ENCODE measurements at places on chromosomes 4 and X.

DNA sequence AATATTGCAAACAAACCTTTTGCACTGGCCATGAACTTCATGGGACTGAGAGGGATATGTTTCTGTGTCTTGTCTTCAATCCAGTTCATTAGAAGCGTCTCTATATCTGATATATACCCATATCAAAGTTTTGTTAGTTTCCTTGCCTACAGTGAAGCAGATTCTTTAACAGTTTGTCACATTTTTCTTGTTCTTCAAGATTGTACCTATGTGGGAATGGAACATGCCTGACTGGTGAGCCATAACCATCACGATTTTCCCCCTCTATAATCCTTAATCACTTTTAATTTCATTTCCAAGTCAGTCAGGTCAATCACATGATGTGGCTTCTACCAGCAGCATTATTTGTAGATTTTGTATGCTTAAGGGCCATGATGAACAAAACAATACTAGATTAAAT is 197.1 kb upstream of the PDE5A start:
- no peak for DNase-seq

DNA sequence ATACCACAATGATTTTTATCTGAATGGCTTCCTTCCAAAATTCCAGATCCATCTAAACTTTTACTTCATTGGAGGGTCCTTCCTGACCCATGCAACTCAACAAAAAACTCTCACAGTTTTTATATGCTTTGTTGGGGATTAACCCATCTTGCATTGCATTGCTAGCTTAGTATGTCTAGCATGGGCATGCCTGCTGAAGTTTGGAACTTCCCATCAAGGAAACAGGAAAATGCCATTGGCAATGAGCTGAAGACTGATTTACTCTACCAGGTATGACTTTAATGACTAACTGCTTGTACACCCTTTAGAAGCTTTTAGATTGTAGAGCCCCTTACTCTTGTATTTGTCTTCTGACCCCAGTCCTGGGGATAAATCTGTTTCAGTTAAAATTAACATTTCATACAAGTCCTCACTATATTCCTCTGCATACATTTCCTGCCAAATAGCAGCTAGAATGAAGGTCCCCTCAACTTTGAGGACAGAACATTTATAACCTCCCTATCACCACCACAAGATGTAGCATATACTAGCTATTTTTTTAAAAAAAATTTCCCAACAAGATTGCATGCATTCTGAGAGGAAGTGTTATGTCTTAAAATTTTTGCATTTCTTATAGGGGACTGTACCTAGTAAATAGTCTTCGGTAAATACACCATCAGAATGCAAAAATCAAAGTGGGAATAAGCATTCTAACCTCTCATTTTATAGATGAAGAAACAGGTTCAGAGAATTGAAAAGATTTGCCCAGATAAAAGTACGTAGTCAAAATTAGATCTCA is 52.5 kb upstream of the ATXN3L start:
- DNase-seq = no peak

- no peak for DNase-seq
Measured at GRCh38 chr4:176949029-176949428, 156.3 kb upstream of the VEGFC start.

GRCh38 chr4:8688041-8688907 is 95.7 kb downstream of the CPZ start:
- DNase-seq = no peak

GRCh38 chrX:15498741-15499140 is 1.9 kb upstream of the BMX start:
- DNase-seq = no peak

DNA sequence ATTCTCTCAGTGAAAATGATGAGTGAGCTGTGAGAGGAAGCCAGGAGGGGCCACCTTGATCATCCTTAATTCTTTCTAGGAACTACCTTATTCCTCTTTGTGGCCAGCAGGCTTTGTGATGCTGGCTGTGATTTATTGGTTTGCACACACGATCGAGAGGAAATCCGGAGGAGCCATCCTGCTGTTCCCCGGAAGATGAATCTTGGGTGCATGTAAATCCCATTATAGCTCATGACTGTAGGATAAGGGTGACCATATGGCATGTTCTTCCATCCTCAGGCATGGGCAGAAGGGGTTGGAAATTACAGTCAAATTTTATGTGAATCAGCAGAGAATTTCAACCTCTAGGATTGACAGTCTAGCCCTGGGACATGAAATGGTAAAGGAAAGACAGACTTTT is 254.5 kb downstream of the UNC5C start:
- no peak for DNase-seq

- no peak for DNase-seq
Measured at GRCh38 chrX:109966246-109966645, 36.7 kb upstream of the TMEM164 start.

- no peak for DNase-seq
Measured at GRCh38 chr4:140819610-140820009, 63.4 kb upstream of the TBC1D9 start.

GRCh38 chr4:135927651-135928050 is 1604.6 kb downstream of the PCDH18 start:
- no peak for DNase-seq

GRCh38 chr4:93289241-93289640 is 539.3 kb upstream of the ATOH1 start:
- DNase-seq = no peak

DNA sequence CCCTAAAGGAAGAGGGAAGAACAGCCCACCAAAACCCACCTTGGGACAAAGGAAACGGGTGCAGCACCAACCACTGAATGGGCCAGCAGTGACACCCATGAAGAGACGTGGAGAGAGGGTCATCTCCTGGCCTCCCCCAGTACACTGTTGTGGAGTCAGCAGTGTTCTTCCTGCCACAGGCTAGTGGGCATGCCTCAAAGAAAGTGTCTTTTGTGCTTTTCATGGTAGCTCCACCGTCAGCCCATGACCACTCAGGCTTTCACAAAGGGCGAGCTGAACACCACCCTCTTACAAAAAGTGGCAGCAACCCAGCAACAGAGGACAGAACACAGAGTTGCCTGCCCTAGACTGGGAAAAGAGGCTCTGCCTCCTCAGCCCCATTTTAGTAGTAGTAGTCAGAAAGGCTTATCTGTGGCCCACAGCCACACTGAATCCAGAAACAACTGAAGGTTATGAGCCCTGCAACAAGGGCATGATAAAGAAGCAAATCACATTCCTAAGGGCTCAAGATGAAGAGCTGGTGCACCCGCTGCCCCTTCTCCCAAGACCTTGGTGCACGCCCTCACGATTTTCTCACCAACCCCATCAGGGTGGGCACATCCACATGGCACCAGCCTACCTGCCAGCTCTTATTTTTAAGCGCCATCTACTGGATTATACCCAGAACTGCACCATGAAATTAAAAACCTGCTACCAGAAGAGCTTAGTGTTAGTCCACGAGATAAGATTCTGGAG is 53.1 kb downstream of the RAB28 start:
- DNase-seq = no peak

- DNase-seq = no peak
Measured at GRCh38 chr4:87227751-87228151, 7.3 kb upstream of the KLHL8 start.

- DNase-seq = no peak
Measured at GRCh38 chrX:149518236-149518635, 13.1 kb upstream of the IDS start.

DNA sequence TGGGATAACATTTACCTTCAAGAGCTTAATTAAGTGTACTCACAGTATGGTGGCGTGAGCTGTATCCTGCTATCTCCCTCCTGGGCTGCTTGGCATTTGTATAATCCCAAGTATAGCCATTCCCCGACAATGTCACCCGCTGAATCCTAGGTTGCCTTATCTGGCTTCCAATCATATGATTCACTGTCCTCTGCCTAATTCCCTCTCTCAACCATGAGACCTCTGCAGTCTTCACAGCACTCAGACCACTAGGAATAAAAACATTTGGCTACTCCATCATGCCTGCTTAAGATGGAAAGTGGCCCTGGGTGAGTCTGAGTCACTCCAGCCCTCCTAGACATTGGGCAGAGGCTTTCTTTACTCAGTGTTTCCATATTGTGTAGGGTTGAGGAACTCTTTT is 28.9 kb upstream of the WDFY3 start:
- no peak for DNase-seq

GRCh38 chrX:78822157-78822690 is 74.7 kb downstream of the LPAR4 start:
- no peak for DNase-seq

All from stimulated activated CD8-positive, alpha-beta memory T cell treated with anti-CD3 and anti-CD28 coated beads, Interleukin-2, amount 100 ng/mL, for 1 hour (primary cell).